ENCODE measurements at places on chromosomes 2 and 18.

GRCh38 chr18:44342162-44342561 is 338.5 kb upstream of the SETBP1 start:
- DNase-seq, result no peak

DNA sequence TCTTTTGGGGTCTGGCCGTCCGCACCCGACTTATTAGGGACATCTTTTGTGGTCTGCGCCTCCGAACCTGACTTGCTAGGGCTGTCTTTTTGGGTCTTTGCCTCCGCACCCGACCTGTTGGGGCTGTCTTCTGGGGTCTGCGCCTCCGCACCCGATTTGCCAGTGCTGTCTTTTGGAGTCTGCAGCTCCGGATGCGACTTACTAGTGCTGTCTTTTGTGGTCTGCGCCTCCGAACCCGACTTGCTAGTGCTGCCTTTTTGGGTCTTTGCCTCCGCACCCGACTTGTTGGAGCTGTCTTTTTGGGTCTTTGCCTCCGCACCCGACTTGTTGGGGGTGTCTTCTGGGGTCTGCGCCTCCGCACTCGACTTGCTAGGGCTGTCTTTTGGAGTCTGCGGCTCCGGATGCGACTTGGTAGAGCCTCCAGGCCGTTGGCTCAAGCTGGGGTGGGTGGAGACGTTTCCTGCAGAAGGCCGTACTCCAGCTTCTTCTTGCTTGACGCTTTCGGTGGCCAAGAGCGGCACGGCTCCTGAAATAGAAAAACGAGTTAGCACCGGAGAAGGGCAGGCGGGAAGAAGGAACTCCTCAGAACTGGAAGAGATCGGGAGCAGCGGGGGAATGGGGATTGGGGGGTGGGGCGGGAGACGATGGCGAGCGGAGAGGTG is 498 bp downstream of the TGOLN2 start:
- DNase-seq, result no peak

DNA sequence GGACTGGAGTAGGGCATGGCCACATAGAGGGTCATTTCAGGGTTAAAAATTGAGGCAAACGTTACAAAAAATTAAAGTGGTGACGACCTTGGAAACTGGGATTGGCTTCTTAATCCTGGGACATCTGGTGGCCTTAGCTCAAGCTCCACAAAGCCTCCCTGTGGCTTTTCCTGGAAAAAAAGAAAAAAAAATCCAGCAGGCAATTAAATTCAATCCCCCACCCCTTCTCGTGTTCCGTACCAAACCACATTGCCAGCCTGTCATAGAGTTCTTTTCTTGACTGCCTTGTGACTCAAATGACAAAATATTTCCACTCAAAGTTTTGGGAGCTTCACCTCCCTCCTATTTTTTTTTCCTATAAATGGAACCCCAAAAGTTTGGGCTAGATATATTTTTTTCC is 195.6 kb downstream of the HRH4 start:
- DNase-seq, result no peak

DNA sequence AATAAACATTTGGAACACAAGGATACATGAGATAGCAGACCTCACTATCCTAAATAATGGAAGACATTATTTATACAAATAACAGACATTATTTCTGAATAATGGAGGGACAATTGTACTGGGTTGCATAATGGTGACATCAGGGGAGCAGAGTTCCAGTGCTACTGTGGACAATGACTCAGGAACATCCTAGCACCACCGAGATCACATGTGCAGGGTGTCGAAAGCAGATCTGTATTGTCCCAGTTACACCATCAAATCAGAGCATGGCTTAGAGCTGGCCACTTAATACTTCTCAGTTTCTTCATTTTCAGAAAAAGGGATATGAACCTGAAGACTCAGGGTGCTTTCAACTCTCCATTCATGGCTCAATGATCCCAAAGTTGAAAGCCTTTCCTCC is 249.1 kb upstream of the RBMS1 start:
- no peak for DNase-seq

- no peak for DNase-seq
Observed at GRCh38 chr2:97967931-97968627, 27.7 kb downstream of the TMEM131 start.
